ENCODE measurements at places on chromosomes 2 and 18.

GRCh38 chr2:22894761-22895160 is 490.2 kb upstream of the KLHL29 start:
- DNase-seq, result no peak

DNA sequence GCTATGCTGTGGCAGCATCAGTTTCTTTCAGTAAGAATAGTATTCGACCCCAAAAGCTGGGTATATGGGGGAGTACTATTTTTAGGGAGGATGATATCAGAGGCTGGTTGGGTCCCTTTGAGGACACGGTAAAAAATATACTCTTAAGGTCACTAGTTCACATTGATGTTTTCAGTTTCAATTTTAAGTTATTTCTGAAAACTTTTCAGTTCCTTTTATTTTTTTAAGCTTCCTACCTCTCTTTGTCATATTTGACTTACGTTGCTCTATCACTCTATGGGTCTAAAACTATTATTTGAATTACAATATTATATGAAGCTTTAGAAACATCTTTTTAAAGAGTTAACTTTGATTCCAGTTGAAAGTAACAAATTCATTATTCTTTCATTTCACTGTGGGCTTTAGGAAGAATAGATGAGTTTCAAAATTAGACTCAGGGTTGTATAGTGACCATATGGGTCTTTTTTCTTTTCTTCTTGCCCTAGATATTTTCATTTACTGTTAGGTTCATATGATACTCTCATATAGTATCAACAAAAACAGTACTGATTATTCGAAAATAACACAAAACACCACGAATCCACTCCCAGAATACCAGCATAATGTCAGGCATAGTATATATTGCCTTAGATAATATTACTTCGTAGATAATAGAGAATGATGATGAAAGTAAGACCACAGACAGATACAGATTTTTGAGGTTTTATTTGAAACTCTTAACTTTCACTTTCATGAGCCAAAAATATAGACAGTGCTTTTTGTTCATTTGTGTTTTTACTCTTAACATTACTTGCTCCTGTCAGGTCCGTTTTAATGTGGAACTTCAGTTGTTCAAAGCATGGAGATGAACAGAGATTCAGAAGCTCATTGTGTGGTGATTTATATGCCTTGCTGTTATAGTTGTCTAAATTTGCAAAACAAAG is 9.8 kb downstream of the RMDN2 start:
- no peak for DNase-seq

- no peak for DNase-seq
These were observed 439.2 kb downstream of the SETBP1 start for GRCh38 chr18:45119876-45120275.

- no peak for DNase-seq
These were observed 516.8 kb downstream of the ADCYAP1 start for GRCh38 chr18:1421502-1421901.

DNA sequence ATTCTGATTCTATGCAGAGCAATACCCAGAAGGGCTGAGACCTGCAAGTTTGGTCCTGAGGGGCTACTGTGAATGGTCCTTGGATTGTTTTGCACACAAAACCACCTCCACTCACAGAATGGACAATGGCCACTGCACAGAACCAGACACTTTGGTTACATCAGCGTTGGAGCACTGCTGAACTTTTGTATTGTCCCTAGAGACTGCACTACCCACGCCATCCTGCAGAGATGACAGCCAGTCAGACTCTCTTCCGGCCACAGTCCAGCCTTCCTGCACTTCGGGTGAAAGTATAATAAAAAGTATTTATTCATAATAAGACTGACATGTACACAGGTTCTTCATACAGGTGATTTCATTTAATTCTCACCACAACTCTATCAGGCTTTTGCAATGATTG is 35.7 kb downstream of the CELF4 start:
- no peak for DNase-seq

DNA sequence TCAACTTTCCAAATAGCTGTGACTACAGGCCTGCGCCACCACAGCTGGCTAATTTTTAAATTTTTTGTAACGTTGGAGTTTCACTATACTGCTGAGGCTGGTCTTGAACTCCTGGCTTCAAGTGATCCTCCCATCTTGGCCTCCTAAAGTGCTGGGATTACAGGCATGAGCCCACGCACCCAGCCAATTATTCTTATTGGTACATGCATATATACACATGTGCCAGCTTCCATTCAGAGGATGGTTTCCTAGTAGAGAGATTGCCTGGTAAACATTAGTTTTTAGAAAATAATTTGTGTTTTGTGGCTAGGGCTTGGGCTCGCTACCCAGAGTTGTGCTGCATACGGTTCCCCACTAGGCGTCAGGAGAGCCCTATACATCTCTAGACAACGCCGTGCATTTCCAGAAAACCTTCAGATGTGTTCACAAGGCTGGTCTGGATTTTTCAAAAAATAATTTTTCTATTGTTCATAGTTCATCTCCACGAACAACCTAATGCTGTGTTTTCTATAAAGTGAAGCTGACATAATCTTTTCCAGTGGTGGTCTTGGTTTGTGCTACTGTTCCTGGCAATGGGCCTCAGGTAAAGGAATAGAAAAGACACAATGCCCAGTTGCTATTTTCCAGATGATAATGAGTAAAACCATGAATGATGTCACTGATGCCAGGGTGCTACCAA is 14.6 kb upstream of the AFG3L2 start:
- DNase-seq, result peak; percentile 50

GRCh38 chr2:202171241-202171825 is 67.1 kb downstream of the SUMO1 start:
- DNase-seq, result no peak

- no peak for DNase-seq
These were observed 64.1 kb downstream of the SOX11 start for GRCh38 chr2:5756272-5756671.

DNA sequence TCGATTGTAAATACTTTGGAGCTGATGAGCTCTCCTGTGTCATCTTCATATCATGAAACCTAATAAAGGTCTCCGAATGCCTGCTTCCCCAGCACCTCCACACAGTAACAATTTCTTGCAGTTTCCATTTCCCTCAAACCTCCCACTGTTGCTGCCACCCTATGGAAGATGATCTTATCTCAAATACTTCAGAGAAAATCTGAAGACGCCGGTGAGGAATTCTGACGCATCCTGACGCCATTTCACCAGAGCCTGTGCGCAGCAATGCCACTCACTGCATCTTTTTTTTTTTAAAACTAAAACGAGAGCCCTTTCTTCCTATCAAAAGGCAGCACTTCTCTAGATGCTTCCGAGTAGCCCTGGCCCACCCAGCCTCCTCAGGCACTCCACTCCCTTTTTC is 31.9 kb upstream of the GNAL start:
- no peak for DNase-seq

DNA sequence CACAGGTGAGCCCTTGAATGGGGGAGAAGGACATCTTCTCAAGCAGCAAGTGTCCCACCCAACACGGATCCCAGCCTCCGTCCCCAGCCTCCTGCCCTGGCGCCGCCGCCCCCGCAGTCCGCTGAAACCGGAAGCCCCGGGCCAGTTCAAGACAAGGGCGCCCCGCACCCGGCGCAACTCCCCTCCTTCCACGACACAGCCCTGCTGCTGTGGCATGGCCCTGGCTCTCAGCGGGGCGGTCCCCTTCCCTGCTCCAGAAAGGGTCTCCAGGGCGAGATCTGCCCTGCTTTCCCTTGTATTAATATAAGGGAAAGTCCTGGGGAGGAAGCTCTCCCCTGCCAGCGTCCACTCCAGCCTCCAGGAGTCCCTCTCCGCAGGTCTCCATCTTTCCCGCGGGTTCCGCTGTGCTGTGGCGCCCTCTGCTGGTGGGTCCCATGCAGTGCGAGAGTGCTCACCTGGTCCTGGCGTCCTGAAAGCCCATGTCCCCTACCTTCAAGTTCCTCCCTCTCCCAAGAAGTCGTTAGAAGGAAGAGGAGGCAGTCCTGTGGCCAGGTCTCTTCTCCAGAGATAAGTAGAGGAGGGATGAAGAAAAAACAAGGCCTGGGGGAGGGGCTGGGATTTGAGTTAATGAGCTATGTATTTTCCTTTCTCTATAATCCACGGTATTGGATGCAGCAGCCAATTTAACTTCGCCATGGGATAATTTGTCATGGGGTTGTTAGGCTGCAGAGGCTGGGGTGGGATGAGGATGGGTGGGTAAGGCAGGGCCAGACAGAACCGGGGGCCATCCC is 176.0 kb downstream of the SMAD2 start:
- no peak for DNase-seq

- no peak for DNase-seq
These were observed 707.8 kb upstream of the SALL3 start for GRCh38 chr18:78271790-78272189.

DNA sequence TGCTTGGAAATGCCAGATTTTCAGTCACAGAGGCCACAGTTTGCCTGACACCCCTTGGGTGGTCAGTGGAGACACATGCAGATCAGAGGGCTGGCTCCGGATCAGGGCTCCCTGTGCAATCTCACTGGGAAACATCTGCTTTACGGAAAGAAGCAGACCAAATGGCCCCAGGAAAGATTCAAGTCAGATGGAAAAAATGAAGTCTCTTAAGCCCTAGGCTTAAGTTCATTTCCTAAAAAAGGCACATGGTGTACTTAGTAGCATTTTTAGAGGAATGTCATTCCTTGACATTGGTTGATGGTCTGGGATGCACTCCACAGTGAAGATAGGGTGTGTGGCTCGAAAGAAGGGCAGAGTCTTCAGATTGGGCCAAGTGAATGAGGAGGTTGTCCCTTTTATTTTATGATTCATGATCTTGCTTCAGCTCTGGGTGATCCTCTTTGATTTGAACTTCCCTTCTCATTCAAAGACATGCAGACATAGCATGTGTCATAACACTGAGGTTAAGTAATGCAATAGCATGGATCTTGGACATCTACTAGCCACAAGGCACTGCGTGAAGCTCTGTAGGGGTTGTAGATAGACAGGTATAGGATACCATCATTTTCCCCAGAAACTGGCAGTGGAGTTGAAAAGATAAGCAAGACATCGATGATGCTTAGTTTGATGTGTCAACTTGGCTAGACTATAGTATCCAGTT is 56.5 kb downstream of the KCNE4 start:
- DNase-seq, result no peak

DNA sequence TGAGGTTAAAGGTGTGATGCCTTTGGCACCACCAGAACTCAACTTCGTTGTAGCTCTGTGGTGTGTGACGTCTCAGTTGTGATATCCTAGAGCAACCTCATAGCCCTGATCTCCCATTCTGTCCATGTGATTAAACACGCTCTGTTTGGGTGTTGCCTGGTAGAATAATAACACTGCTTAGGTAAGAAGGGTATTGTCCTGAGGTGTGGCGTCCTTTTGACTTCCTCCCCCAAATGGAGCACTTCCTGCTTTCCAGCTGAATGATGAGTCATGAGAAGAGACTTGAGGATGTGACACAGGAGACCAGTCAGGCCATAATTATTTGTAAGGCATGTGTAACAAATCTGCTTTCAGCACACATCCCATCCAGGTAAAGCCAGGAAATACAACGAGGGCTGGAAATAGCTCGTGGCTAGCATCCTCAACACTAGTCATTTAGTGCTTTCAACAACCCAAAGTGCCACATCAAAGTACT is 100.7 kb downstream of the RAPGEF4 start:
- DNase-seq, result no peak

- no peak for DNase-seq
These were observed 328.3 kb downstream of the SOCS6 start for GRCh38 chr18:70617020-70617763.

DNA sequence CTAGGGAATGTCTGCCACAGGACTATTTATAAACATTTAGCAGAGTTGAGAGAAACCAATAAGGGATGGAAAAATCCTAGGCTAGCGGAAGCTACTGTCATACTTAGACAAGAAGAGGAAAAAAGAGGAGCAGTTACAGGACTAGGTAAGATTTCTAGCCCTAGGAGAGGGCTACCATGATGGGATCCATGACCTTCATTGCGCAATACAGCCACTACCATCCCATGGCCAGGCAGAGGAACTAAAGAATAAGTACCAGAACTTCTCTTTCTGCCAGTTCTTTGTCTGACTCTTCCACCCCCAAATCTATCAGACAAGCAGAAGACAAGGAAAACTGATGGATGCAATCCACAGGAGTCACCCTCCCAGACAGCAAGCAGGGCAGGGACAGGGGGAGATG is 417.0 kb upstream of the CHST9 start:
- no peak for DNase-seq

DNA sequence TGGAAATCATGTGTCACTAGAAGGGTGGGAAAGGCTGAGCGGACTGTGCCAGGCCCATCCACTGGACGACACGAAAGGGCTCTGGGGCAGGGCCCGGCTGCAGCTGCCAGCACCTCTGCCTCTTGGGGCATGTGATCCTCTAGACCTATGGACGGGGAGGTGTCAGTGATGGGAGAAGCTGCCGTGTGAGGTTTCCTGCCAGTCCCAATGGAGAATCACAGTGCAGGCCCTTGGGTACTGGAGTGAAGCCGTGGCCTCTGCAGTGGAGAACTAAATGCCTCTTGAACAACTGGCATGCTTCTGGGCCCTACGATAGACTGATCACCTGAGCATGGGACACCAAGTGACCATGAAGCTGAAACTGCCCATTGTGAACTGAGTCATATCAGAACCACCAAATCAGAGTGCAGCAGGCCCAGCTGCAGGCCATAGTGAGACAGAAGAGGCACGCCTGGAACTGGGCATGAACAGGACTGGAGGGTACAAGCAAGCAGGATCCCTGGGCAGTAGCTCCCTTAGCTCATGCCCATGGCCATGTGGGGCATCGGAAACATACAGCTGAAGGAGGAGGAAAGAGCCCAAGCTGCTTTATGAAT is 18.8 kb upstream of the RHOB start:
- DNase-seq, result no peak

DNA sequence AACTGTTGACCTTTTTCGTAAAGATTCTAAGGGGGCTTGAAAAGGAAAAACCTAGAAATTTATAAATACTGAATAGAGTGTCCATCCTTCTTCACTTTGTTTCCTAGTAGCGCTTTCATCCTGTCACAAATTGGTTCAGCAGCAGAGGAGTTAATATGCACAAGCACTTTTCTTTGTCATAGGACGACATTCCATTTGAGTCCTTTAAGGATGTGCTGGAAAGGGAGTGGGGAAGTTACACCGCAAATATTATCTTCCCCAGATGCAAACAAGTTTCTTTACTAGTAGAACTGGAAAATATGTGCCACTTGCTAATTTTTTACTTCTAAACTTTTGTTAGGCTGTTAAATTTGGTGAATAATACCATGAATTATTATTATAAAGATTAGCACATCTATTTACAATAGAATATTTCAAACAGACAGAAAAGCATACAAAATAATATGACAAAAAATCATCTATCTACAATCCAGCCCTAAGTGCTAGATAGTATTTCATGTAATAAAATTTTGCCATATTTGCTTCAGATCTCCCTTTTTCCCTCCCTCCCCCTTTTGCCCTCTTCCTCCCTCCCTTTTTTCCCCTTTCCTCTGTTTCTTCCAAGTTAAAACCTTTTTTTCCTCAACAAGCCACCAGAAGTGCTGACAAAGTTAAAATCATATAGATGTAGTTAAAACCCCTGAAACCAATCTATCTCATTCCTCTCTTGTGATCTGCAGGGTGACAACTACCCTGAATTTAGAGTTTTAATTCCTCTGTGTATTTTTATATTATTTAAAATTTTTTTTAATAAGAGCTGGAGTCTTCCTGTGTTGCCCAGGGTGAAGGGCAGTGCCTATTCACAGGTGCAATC is 50.5 kb upstream of the MAP4K3 start:
- no peak for DNase-seq
